Adrenal gland (tissue), 19 donors: ENCODE measurements at places on chromosomes 5 and 9. TPM values are rescaled to one million over a fixed set of nuclear protein-coding genes. Genes with fewer than 3 reads are reported as not detected.

- H3K27ac ChIP-seq = no peak overlapping the region
- H3K36me3 ChIP-seq = no peaks in the 10 kb centered on the region
- no peak for DNase-seq
- peaks cover 9% of the 10 kb centered on the region for H3K27me3 ChIP-seq
- no peak overlapping the region for H3K4me3 ChIP-seq
Observed at GRCh38 chr9:87107072-87107471, 159.8 kb upstream of the GAS1 start.

The GRAMD2B gene
- 4.0 TPM for total RNA-seq

The MSH3 gene
- total RNA-seq = 10.0 TPM

- no peaks in the 10 kb centered on the region for H3K36me3 ChIP-seq
- no peaks in the 10 kb centered on the region for H3K4me1 ChIP-seq
Observed at GRCh38 chr9:96177719-96178028, 124.3 kb downstream of the HSD17B3 start.

The CENPK gene
- 1.6 TPM for total RNA-seq

The SMIM33 gene
- total RNA-seq = not detected

GRCh38 chr5:68026092-68026885 lies 189.3 kb upstream of the PIK3R1 start:
- no peaks in the 10 kb centered on the region for H3K36me3 ChIP-seq
- no peak overlapping the region for H3K4me3 ChIP-seq
- DNase-seq = no peak
- no peaks in the 10 kb centered on the region for H3K4me1 ChIP-seq
- H3K27me3 ChIP-seq = no peaks in the 10 kb centered on the region
